Bone marrow (tissue), 2 donors: ENCODE measurements at places on chromosomes 2 and 18.

- no peak for DNase-seq
Observed at GRCh38 chr2:170530284-170530745, 184.8 kb upstream of the SP5 start.

GRCh38 chr2:98269274-98269673, 77.0 kb upstream of the CNGA3 start:
- no peak for DNase-seq

GRCh38 chr18:31553800-31554199, 37.9 kb upstream of the TTR start:
- no peak for DNase-seq

DNA sequence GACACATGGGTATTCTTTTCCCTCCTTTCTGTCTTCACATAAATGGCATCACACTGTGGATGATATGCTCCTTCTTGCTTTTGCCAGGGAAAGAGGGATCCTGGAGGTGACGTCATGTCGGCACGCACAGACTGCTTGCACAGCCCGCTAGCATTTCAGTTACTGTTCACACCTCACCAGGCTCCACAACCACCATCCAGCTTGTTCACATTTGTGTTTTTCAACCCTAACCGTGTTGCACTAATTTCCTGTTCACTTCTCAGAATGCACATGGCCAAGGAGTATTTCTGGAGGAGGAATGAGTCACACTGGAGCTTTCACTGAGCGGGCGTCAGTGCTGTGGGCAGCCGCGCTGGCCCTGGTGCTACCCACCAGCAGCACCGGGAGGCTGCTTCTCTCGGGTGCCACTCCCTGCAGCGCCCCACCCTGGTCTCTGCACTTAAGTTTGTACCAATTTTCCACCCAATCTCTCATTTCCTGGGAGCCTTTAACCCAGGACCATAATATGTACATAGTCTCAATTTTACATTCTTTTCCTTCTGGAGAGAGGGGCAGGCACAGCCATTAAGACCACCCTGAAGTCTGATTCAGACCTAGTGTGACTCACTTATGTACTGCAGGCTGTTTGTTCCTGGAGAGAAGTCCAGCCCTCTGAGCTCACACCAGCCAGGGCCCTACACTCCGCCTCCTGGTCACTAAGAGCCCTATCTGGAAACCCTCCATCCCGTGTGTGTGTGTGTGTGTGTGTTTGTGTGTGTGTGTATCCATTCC, 65.1 kb downstream of the MBP start:
- peak; percentile 79 for DNase-seq

- no peak for DNase-seq
Observed at GRCh38 chr2:107473150-107473549, 353.5 kb upstream of the RGPD4 start.

- no peak for DNase-seq
Observed at GRCh38 chr2:144833075-144833637, 313.2 kb upstream of the ZEB2 start.

DNA sequence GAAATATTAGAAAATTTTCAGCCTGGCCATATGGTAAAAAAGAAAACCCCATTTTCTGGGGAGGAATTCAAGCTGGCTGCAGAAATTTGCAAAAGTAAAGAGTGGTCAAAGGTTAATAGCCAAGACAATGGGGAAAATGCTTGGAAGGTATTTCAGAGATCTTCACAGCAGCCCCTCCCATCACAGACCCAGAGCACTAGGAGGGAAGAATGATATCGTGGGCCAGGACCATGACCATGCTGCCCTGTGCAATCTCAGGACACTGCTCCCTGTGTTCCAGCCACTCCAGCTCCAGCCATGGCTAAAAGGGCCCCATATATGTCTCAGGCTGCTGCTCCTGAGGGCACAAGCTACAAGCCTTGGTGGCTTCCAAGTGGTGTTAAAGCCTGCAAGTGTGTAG, 93.9 kb upstream of the AGAP1 start:
- no peak for DNase-seq

- no peak for DNase-seq
Observed at GRCh38 chr2:49037197-49037596, 117.1 kb downstream of the FSHR start.

DNA sequence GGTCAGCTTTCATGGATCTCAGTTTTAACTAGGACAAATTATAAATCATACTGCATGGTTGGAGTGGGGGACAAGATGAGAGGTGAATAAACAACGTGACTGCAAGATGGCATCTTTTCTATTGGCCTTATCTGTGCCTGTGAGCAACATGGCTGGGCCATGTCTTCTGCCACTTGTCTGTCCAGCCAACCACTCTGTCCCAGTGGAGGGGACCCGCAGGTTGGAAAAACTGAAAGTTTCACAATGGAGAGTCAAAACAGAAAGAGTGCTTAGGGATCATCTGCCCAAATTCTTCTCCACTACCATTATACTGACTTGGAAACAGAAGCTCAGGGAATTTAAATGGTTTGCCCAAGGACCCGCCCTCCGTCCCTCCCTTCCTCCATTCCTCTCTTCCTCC, 104.1 kb downstream of the ALK start:
- no peak for DNase-seq

- no peak for DNase-seq
Observed at GRCh38 chr18:40235323-40235722, 1719.7 kb upstream of the PIK3C3 start.

DNA sequence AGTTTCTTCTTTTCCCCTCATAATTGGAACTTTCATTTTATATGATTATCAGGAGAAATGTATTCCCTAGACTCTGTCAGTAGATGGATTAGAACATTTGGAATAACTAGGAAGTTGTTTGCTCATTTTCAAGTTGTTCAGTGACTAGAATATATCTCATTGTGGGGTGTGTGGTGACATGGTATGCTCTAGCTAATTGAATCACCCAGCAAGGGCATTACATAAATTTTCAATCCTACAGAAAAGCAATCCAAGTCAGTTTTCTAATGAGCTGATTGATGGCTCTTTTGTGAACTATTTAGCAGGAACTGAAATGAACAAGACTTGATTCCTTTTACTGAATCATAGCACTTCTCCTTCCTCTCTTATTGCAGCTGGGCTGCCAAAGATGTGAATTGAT, 461.4 kb downstream of the TGIF1 start:
- DNase-seq = no peak

GRCh38 chr2:172351586-172351985, 75.8 kb upstream of the ITGA6 start:
- no peak for DNase-seq

GRCh38 chr2:230868947-230869913, 4.5 kb downstream of the ITM2C start:
- no peak for DNase-seq

GRCh38 chr2:153606623-153607022, 128.1 kb upstream of the RPRM start:
- no peak for DNase-seq

DNA sequence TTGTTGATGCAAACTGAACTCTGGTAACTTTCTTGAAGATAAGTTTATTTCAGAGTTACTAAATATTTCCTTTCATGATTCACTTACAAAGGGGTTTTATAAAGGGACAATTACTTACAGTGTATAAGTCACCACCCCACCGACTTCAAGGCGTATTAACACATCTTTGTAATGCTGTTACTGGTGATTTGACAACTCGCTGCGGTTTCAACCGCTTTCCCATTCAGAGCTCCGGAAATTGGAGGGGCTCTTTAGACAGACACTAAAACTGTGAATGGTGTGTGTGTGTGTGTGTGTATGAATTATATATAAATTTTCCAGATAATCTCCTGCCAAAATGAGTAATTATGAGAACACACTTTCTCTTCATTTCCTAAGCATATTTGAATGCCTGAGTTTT, 4.9 kb downstream of the TM4SF20 start:
- no peak for DNase-seq

GRCh38 chr18:74499633-74500032, 3.5 kb downstream of the CNDP2 start:
- peak; percentile 68 for DNase-seq

- DNase-seq = no peak
Observed at GRCh38 chr2:96108541-96109360, 7.6 kb downstream of the ADRA2B start.

DNA sequence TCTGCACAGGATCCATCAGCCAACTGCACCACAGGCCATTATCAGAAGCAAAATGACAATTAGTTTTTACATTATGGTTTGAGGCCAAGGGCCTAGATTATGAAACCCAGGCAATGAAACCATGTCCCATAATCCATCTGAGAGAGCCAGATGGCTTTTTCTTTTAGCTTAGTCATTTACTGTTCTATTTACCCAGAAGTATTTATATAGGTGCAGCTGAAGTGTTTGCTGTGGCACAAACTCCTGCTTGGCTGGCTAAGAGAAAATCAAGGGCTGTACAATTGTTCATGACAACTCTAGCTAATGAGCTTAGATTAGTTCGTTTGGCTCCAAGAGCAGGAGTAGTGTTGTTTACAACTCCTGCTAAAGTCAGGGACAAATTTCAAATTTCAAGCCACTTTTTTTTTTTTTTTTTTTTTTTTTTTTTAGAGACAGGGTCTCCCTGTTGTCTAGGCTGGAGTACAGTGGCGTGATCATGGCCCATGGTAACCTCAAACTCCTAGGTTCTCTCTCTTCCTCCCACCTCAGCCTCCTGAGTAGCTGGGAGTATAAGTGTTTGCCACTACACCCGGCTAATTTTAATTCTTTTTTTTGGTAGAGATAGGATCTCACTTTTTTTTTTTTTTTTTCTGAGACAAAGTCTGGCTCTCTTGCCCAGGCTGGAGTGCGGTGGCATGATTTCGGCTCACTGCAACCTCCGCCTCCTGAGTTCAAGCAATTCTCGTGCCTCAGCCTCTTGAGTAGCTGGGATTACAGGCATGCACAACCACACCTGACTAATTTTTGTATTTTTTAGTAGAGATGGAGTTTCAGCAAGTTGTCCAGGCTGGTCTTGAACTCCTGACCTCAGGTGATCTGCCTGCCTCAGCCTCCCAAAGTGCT, 18.4 kb upstream of the REV1 start:
- DNase-seq = no peak

DNA sequence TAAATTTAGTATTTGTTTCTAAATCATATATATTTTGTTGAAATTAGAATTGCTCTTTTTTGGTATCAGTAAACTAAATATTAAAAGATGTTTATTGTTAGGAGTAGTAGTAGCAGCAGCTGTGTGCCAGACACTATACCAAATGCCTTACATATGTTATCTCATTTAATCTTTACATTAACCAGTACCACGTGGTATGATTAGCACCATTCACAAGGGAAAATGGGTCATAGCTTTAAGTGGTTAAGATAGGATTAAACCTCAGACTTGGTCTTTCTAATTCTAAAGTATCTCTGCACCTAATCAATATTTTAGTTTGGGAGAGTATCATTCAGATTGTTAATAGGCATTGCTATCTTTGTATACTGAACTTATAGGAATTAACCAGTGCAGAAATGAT, 29.0 kb downstream of the PSMD14 start:
- DNase-seq = no peak

- DNase-seq = no peak
Observed at GRCh38 chr2:239259603-239260298, 141.1 kb downstream of the HDAC4 start.

DNA sequence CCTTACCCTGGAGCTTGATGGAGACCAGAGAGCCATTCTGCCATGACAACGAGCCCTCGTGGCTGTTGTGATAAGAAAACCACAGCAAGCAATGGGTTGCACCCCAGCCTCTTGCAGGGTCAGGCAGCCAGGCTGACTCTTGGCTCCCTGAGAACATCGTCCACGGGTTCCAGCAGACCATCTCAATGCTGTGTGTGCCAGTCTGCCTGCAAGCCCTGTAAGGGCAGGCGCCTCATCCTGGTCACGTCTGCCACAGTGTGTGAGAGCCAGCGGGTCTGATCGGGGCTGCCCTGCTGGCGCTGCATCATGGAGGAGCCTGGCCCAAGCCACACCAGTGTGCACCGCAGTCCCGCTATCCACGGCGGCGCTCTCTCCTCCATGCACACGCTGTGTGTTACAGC, 71.0 kb upstream of the MGAT4A start:
- no peak for DNase-seq

GRCh38 chr2:116452651-116453050, 1361.8 kb upstream of the DDX18 start:
- no peak for DNase-seq

DNA sequence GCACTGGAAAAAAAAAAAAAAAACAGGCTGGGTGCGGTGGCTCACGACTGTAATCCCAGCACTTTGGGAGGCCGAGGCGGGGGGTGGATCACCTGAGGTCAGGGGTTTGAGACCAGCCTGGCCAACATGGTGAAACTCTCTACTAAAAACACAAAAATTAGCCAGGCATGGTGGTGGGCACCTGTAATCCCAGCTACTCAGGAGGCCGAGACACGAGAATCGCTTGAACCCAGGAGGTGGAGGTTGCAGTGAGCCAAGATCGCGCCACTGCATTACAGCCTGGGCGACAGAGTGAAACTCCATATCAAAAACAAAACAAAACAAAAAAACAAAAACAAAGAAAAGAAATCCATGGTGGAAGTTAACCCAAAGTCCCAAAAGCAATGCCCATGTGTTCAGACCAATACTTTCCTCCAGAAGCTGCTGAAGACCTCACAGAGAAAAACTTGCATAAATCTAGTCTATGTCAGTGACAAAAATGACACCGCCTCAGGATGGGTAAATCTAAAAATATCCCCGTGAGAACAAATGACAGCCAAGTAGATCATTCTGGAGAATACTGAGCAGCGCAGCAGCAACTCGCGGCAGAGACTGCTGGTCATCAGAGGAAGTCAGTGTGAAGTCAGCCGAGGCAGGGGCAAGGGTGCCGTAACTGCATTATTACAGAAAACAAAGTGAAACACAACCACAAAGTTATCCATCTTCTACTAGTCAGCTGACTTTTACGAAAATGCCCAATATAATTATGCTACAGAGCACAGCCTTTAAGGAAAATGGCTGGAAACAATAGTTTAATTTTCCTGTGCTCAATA, 41.0 kb downstream of the LPIN2 start:
- peak; percentile 72 for DNase-seq
